CD4-positive, alpha-beta T cell treated with Interleukin-17A for 4 hours (primary cell): ENCODE measurements at places on chromosomes 5 and 9.

DNA sequence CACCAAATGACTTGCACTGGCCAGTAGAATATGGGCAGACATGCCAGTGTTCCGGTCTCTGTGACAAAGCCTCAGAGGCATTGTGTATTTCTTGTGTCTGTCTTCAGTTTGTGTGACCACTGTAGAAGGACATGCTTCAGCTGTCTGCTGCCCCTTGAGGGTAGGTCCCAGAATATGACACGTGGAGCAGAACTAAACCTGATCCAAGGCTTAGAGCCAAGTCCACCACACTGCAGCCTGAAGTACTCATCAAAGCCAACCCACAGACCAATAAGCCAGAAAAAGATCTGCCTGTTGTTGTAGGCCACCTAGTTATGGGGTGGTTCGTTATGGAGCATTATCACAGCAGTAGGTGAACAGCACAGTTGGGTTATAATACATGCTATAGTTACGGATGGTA is 468.9 kb downstream of the PSAT1 start:
- no peak for DNase-seq

- DNase-seq = no peak
Observed at GRCh38 chr5:10932426-10932825, 171.4 kb upstream of the DAP start.

GRCh38 chr5:160956051-160956450 is 104.0 kb upstream of the ATP10B start:
- no peak for DNase-seq

DNA sequence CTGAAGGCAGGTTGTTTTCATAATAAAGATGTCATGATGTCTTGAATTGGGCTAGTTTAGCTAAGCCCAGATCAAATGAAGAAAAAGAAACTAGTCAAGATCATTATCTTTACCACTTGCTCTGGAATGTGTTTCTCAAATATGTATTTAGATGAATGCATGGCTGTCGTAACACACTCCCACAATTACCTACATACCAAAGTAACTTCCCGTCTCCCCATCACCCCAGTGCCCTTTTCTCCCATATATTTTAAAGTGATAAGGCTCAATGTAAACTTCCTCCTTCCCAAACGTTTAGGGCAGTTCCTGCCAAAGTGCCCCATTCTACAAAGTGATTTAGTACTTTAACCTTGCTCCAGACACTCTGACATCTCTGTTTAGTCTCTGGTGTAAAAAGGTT is 61.4 kb downstream of the SLC1A3 start:
- no peak for DNase-seq

GRCh38 chr5:141039061-141039460 is 12.1 kb upstream of the PCDHB1 start:
- no peak for DNase-seq

DNA sequence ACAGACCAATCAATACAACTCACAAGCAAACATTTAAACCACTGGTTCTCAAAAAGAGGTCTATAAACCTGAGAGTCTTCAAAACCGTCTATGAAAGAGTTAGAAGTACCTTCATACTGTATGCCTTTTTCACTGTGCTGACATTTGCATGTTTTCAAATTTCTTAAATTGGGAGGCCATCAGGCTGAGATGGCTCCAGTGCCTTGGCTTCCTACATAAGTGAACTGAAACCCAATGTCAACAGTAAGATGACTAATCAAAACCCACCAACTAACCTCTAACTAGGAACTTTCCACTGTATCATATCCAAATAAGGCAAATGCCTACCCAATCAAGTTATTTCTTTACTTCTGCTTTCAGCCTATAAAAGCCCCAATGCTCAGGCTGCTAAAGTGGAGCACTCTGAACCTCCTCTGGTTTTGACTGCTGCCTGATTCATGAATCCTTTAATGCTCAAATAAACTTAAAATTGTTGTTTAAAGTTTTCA is 35.1 kb downstream of the FAM13B start:
- DNase-seq = no peak

GRCh38 chr5:72074251-72074650 is 33.0 kb upstream of the MAP1B start:
- DNase-seq = no peak

DNA sequence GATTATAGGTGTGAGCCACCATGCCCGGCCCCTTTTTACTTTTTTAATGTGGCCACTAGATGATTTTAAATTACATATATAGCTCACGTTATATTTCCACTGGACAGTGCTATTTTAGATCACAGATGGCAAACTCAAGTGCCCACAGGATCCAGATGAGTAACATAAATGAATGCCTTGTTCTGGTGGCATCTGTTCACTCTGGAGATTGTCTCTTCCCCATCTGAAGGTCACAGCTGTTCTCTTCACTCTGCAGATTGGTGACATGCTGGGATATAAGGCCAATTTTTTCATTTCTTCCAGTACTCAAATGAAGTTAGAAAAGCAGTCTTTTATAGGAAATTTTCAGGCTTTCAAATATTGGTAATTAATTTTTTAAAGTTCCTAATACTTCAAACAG is 160.1 kb downstream of the DOCK8 start:
- DNase-seq = no peak

DNA sequence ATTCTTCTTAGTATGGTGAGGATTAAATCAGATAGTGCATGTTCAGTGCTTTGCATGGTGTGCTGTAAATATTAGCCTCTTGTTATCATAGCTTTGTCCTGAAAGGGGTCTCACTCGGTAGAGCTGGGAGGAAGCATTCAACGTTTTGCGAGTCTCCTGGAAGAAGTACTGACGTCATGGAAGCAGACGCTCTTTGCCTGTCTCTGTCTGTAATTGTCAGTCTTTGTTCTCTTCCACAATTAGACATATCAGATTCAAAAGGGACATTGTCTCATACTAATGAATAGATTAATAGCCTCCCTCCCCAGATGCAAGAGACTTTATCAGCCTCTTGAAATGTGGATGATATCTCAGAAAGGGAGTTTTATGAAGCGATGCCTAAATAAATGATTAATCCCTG is 91.8 kb upstream of the CXCL14 start:
- DNase-seq = no peak

DNA sequence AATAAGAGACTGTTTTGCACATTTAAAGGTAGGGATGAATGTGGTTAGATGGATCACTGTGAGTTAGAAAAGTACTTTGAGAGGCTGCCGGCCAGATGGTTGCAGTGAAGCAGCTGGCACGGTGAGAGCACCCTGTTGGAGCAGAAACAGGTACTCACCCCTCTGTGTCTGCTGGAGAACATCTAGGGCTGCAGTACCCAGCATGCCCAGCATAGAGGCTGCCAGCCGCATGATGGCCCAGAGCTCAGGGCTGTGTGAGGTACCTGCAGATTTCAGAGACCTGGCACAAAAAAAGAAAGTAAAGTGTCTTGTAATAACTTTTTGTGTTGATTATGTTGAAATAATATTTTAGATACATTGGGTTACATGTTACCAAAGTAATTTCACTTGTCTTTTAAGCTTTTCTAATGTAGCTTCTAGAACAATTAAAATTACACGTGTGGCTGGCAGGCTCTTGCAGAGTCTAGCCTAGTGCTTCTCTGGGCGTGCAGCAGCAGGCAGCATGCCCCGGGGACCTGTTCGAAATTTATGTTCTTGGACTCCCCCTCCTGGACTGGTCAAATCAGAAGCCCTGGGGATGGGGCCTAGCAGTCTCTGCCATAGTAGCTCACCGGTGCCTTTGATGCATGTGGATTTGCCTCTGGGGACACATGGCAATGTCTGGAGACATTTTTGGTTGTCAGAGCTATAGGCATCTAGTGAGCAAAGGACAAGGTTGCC is 11.1 kb downstream of the WDR5 start:
- no peak for DNase-seq

DNA sequence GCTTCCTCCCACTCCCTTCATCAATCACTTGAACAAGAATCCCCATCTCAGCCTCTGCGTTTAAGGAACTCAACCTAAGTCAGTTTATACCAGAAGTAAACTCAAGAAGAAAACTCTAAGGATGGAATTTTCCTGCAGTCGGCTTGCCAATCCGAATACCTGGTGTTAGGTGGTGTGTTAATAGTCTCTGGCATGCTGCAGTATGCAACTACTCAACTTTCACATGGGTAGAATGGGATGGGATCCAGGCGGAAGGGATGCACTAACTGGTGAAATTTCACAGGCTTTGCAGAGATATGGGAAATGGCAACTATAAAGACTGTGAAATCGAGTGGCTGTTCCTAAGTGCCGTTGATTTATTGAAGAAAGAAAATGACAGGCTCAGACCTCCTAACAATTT is 560.6 kb downstream of the TLE1 start:
- no peak for DNase-seq

DNA sequence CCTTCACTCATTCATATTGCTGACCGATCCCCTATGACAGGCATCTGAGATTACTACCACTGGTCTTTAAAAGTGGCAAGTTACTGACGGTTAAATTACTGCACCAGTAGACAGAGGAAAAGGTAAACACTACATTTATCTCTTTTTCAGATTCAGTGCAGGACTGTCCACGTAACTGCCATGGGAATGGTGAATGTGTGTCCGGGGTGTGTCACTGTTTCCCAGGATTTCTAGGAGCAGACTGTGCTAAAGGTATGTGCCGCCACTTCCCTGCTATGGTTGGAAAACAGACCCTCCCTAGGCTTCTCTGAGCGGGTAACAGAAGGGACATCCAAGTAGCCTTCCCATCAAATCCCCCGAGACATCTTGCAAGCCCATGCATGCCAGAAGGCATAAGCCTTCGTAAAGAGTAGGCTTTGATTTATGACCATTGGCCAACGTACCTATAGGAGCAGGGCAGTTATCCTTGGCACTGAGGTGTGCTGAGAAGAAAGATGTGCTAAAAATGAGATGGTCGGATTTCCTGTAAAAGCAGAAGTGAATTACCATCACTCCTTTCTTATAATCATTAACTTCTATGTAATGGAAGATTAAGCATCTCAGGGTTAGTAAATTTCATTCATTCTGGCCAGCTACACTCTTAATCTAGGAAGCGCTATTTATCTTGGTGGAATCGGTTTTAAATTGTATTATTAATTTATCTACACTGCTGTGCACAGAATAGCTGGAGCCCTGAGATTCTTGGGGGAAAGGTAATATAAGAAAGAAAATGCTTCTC is 193.4 kb upstream of the WWC1 start:
- no peak for DNase-seq
